ENCODE measurements at places on chromosomes 2 and 18.
A peak's percentile ranks its signal among the peaks of the same experiment; 100 is the strongest.

DNA sequence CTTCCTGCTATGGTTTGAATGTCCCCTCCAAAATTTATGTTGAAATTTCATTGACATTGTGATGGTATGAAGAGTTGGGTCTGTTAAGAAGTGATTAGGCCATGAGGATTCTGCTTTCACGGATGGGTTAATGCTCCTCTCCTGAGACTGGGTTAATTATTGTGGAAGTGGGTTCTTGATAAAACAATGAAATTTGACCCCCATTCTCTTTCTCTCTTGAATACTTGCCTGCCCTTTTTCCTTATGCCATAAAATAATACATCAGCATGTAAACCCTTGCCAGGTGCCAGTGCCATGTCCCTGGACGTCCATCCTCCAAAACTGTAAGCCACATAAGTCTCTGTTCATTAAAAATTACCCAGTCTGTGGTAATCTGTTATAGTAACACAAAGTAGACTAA lies 352.8 kb downstream of the LRRTM4 start:
- no peak for DNase-seq

- DNase-seq = peak; percentile 83
Observed at GRCh38 chr2:72115110-72116080, 32.3 kb downstream of the CYP26B1 start.

DNA sequence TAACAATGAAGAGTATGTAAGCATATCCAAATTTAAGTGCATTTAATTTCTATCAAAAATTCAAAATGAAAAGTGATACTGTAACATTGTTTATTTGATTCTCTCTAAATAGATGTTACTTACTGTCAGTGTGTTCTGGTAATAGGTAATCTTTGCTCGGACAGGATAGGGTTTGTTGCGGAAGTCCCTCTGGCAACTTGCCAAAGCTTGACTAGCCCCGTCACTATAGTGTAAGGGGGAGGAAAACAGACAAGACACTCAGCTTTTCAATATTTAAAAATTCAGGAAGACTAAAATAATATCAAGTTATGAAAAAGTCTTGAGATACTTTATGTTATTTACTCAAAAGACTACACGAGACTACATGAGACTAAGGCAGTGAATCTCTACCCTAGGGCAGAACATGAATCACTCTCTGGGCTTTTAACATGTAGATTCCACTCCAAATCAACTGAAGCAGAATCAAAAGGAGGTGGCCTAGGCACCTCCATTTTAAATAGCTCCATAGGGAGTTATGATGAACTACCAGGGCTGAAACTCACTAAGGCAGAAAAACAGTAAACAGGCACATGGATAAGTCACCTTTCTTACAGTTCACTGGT lies 5.9 kb downstream of the LMAN1 start:
- DNase-seq = no peak

DNA sequence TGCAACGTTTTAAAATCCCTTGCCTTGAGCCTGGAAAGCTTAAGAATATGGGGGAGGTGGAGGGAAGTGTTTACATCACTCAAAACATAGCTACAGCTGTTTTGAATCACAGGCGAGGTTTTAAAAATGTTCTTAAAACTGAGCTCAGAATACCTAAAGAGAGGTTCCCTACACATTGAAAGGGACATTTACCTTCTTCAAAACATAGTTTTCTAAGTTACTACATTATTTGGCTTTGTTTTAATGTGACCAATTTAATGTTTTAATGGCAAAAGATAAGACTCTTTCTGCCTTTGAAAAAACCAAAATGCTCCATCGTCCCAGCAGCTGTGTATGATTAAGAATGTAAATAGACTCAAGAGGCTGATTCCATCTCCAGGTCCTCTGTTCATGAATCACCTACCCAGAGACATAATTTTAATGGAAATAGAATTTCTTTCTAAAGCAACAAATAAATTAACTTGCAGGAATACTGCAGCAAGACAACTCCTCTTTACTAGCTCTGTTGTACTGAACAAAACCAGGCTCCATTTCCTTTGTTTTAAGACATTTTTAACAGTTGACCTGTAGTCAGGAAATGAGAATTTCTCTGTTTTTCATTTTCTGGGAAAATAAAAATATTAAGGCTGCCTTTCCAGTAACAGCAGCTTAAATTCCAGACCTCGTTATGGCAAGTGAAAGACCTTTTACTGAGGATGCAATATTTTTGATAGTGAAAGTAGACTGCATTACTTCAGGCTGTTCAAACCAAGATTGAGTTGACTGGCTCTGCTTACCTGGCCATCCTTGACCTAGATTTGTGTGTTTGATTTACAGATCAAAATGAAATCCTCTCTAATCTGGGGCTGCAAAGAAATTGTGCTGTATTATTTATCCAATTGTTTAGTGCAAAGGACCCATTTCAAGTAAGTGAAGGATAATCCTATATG lies 33.7 kb upstream of the WDR75 start:
- DNase-seq = peak; percentile 58

DNA sequence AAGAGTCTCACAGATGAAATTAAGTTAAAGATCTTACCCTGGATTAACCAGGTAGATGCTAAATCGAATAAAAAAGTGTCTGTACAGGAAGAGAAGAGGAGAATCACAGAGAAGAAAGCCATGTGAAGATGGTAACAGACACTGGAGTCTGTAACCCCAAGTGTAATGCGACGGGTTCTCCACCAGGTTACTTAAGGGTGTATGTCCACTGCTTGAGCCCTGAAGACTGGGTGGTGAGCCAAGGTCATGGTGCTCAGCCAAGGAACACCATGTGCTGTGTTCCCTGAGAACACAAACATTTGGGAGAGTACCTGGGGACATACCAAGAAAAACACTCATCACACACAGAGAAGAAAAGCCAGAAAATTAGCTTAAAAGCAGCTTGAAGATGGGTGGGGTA lies 8.2 kb upstream of the ACADL start:
- DNase-seq = no peak

DNA sequence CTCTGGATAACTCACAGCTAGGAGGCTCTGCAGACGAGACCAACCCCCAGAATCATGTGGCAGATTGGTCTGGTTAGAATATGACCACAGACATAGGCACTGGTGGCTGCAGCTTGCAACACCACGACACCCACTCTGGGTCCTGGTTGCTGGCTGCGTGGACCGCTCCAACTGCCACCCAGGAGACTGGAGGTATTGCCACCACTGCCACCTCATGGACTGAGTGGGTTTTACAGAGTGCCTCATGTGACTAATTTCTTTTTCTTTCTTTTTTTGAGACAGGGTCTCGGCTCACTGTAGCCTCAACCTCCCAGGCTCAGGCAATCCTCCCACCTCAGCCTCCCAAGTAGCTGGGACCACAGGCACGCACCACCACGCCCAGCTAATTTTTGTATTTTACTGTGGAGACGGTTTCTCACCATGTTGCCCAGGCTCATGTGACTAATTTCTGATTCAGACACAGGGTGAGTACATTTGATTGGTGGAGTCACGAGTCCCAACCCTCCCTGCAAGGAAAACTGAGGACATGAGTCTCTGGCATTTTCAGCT lies 29.9 kb upstream of the NT5DC4 start:
- DNase-seq = no peak

DNA sequence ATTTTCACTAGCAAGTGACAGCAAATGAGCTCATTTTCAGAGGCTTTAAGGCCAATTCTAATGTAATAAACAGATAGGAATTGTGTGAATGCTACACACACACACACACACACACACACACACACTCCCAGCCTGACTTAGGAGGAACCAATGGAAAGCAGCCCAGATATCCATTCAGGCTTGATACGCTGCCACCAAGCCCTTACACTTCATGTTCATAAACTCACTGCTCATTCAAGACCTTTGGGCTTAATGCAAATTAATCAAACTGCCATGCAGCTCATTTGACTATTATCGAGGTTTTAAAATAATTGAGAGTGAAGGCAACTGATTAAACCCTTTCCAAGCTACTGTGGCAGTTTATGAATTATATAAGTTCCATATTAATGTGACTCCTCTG lies 298.9 kb upstream of the NCKAP5 start:
- no peak for DNase-seq

DNA sequence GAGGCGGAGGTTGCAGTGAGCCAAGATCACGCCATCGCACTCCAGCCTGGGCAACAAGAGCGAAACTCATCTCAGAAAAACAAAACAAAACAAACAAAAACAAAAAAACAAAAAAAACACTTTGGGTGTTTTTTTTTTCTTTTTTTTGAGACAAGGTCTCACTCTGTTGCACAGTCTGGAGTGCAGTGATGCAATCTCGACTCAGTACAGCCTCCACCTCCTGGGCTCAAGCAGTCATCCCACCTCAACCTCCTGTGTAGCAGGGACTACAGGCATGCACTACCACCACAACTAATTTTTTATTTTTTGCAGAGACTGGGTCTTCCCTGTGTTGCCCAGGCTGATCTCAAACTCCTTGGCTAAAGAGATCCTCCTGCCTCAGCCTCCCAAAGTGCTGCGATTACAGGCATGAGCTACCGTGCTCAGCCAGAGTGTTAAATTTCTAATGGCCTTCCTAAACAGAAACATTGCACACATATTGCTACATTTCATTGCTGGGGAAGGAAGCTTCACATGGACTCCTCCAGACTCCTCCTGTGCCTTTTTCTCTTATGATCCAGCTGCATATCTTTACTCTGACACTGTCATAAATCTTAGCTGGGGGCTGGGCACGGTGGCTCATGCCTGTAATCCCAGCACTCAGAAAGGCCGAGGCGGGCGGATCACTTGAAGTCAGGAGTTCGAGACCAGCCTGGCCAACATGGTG lies 19.7 kb downstream of the STARD7 start:
- DNase-seq = no peak

DNA sequence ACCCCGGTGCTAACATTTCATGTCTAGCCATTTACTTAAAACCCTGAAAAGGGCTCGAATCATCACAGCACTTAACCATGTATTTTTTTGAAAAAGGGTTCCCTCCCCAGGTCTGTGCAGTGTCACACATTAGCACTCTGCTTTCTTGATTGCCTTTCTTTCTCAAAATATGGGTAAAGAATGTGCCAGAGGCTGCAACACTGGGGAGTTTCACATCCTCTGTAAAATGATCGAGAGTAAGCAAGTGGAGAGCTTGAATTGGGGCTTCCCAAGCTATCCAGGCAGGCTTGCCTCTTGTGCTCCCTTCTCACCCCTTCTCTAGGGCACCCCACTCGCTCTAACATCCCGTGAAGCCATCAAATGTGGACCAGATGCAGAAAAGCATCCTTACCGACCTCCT lies 177.0 kb upstream of the CCDC68 start:
- no peak for DNase-seq

DNA sequence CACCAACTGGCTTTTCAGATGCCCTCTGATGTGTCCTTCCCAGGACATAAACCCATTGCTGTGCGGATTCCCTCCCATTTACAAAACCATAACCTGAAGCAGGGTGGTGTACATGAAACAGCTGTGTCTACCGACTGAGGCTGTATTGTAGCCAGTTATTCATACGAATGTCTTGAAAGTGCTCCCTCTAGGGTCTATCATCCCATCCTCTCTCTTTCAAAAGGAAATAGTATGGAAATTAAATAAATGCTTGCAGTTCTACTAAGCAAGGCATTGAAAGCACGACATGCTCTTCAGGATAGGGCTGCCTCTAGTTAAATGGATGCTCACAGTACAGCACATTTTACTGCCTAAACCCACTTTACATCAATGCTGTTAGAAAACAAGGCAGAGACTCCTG lies 112.2 kb upstream of the PXDN start:
- no peak for DNase-seq

GRCh38 chr2:177355874-177356273 lies 36.7 kb upstream of the AGPS start:
- DNase-seq = no peak

- DNase-seq = no peak
Observed at GRCh38 chr18:74567822-74568221, 29.8 kb upstream of the ZNF407 start.

DNA sequence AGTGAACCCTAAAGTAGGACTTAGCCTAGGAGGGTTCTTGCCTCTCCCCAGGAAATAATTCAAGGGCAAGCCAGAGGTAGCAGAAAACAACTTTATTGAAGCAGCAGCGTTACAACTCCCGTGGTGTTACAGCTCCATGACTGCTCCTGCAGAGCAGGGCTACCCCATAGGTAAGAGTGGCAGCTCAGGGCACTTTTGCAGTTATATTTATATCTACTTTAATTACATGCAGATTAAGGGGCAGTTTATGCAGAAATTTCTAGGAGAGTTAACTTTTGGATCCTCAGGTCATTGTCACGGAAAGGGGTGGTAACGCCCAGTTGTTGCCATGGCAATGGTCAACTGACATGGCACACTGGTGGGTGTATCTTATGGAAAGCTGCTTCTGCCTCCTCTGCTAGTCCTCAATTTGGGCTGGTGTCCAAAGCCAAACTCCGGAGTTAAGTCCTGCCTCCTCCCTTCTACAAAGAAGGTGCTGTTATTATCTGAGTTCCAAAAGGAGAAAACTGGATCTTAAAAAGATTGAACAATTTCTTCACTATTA lies 1413.0 kb downstream of the DSC3 start:
- DNase-seq = no peak

DNA sequence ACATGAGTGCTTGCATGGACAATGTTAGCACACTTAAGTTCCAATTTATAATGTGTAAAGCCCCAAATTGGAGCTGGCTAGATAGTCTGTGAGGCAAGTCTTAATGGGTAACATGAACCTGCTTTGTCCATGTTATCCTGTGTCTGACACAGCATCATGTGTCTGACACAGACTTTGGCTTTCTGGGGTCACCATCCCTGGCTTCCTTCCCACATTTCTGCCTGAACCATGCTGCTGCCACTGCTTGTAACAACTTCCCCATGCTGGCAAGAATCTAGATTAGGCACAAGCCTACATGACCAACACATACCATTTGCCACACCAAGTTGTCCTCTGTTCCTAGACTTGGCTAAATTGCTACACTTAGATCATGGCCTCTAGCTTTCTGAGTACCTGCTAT lies 49.8 kb upstream of the ZBTB7C start:
- DNase-seq = no peak

GRCh38 chr2:46072101-46072820 lies 224.9 kb upstream of the EPAS1 start:
- no peak for DNase-seq

Data from GM04504 (cell line).